ENCODE measurements at places on chromosomes 1 and 21.

DNA sequence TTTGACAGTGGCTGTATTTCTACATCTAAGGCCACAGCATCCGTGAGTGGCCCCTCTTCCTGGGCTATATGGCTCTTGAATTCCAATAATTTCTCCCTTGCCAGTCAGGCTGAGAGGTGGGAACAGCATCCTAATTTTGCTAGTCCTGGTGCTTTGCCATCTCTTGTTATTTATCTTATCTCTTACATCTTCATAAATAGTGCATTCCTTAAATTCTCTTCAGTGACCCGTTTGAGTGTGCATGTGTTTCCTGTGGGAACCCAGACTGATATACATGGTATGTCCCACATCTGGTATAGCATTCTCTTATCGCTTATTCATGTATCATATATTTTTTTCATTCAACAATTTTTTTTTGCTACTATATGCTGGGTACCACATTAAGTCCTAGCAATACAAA lies 9.9 kb downstream of the S100A11 start:
- DNase-seq, result no peak

- DNase-seq, result no peak
Observed at GRCh38 chr1:200890027-200890426, 4.7 kb upstream of the INAVA start.

DNA sequence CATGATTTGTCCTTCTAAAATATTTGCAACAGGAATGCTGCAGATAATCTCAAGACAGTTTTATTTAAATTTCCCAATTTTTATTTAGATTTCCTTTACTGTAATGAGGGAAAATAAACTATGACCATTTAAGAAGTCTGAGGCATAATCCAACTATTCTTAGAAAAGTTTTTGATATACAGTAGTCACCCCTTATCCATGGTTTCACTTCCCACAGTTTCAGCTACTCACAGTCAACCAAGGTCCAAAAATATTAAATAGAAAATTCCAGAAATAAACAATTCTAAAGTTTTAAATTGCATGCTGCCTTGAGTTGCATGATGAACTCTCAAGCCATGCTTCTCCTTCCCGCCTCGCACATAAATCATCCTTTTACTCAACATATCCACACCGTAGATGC lies 33.3 kb downstream of the TOR3A start:
- DNase-seq, result no peak

DNA sequence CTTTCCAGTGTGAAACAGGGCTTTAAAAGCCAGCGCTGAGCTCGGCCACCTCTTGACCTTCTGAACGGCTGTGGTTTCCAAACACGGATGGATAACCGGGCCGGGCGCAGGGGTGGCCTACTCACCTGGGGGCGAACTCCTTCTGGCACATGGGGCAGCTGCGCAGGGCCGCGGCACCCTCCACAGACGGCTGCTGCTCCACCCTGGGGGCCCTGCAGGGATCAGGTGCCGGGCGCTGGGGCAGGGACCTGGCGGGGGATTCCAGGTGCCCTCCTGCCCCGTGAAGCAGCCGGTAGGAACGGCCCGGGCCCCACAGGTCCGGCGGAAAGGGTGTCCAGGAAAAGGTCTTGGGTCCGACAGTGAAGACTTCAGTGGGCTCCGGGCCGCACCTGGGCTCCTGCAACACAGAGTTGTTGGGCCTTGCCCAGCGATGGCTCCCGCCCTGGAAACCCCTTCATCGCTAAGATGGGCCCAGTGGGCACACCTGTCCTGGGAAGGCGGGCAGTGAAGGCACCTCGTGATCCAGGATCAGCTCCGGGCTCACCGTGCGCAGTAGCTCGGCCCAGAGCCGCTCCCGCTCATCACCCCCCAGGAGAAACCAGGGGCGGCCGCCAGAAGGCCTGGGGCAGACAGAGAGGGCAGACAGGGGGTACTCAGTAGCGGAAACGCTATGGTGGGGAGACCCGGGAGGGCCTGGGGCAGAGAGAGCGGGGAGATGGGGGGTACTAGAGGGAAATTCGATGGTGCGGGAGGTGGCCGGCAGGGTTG lies 874 bp downstream of the FAAP20 start:
- DNase-seq, result no peak

DNA sequence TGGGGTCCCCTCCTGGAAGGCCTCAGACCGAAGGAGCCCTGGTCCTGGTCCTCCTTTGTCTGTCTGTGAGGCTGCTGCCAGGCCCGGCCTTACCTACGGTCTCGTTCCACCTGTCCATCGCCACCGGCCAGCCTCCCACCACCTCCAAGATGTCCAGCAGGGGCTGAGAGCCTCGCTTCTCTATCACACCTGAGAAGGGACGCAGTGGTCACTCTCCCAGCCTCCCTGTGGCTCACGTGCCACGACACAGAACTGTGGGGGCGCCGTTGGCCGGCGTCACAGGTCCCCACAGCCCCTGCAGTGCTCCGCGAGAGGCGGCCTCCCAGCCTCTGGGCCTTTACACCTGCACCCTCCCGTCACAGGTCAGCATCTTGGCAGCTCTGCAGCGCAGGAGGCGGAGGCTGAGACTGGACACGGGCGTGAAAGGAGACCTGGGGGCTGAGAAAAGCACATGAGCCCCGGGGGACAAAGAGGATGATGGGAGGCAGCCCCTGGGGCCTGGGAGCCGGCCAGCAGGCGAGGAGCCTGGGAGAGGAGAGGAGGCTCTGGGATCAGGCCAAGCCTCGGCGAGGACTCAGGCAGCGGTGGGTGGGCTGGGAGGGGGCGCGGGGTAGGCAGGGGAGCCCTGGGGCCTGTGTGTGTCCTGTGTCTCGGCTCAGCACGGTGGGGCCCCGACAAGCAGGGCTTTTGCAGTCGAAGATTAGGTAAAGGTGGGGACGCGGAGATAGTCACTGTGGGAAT lies 20.5 kb downstream of the PRXL2B start:
- no peak for DNase-seq

- no peak for DNase-seq
Observed at GRCh38 chr1:233884461-233885151, 19.9 kb upstream of the SLC35F3 start.

- no peak for DNase-seq
Observed at GRCh38 chr21:30391492-30392025, 4.3 kb upstream of the KRTAP13-1 start.

GRCh38 chr21:39144191-39144590 lies 39.1 kb downstream of the PSMG1 start:
- no peak for DNase-seq

DNA sequence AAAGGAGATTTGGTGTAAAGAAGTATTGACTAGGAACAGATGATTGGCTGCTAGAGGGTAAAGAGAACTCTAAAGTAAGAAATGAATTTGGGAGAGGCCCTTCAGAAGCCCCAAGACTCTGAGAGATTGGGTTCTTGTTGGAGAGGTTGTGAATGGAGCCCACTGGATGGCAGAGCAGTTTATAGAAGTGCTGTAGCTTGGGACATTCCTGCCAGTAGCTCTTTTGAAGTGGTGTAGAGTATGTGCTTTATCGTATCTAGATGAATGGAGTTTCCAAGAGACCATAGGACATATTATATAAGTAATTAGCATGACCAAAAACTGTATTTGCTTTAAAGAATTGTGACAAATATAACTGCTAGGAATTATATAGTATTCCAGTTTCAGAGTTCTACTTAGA lies 21.3 kb downstream of the USP25 start:
- DNase-seq, result no peak

DNA sequence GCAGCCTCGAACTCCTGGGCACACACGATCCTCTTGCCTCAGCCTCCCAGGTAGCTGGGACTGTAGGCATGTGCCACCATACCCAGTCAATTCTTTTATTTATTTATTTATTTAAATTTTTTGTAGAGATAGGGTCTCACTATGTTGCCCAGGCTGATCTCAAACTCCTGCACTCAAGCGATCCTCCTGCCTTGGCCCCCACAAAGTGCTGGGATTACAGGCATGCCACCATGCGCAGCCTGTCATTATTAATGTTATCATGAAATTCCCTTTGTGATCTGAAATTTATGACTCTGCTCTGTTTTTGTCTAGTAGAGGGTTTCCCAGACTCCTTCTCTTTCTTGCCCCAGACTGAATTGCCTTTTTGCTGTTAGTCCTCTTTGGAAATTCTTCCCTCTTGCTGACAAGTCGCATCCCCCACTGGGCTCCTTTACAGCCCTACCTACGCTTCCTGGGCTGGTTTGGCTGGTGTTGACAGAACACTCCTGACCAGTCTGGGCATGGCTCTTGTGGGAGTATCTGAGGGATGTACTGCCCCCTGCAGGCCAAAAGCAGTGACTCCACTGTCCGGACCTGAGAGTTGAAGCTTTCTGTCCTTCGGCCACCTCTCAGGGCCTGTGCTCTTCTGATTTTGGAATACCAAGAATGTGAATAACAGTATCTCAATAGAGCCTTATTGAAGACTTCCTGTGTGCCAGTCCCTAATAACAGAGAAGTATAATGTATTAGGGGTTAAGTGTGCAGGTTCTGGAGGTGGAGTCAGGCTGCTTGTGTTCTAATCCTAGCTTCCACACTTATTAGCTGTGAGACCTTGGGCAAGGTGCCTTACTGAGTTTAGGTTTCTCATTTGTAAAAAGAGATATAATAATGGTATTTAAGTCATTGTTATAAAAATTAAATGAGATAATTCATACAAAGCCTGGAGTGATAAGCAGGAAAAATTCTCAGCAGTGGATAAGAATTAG lies 28.2 kb downstream of the TCEANC2 start:
- DNase-seq, result peak; percentile 90

DNA sequence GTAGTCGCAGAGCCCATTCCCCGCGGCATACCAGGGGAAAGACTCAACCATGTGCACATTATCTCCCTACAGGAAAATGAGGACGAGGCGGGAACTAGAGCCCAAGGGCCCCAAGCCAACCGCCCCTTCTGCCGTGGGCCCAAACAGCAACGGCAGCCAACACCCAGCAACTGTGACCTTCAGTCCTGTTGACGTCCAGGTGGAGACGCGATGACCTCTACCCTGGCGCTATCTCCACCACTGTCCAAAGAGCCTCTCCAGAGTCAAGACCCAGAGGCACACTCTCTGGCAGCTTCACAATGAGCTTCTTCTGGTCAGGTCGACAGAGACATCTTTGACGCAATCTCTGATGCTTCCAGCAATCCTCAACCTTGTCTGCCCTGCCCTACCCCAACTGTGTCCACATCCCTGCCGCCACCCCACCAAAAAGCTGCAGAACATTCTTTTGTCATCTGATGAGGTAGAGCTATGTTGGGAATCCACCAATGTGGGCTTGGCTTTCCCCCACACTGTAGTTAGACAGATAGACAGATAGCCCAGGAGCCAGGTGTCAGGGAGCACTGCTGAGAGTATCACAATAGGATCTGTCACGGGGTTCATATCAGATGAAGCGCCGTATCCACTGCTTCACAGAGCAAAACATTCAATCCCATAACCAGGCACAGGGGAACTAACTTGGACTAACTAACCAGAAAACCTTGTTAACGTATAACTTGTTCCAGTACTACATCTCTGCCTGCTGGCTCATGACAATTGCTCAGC lies 37.4 kb upstream of the SRRM1 start:
- no peak for DNase-seq

DNA sequence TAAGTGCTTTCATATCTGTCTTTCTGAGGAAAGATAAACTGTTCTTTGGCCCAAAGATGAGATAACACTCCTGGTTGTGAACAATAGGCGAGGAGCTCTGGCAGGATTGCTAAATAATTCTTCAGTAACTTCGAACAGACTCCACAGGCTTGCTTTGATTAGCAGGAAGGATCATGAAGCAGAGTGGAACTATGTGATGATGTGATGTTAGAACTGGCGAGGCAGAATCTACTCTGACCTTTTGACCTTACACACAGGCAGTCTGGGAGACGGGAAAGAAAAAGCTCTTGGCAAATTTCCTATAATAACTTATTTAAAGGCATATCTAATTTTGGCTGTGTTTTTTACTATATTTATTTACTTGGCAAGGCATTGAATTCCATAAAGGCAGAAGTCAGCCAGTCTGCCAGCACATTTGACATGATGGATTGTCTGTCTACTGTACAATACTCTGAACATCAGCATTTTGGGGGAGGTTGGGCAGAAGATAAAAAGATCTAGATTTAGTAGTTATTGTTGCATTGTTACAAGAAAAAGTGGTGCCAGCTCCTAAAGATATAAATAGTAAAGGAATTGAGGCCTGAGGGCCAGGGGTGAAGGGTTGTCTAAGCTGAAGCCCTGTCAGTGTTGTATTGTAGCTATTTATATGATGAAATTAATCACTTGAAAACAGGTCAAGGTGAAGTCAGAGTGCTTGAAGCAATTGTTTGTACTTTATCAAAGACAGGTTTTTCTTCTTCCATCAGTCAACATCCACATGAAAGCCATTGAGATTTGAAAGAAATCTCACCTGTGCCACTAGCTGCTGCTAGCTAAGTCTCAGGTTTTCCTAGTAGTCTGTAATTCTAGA lies 708.8 kb downstream of the LTN1 start:
- no peak for DNase-seq

- no peak for DNase-seq
Observed at GRCh38 chr21:35139382-35139715, 90.2 kb upstream of the RUNX1 start.

- DNase-seq, result no peak
Observed at GRCh38 chr1:97562081-97562480, 358.8 kb downstream of the DPYD start.

- DNase-seq, result no peak
Observed at GRCh38 chr1:7225711-7226505, 440.7 kb downstream of the CAMTA1 start.

GRCh38 chr1:7554385-7555235 lies 216.5 kb upstream of the VAMP3 start:
- peak; percentile 19 for DNase-seq

DNA sequence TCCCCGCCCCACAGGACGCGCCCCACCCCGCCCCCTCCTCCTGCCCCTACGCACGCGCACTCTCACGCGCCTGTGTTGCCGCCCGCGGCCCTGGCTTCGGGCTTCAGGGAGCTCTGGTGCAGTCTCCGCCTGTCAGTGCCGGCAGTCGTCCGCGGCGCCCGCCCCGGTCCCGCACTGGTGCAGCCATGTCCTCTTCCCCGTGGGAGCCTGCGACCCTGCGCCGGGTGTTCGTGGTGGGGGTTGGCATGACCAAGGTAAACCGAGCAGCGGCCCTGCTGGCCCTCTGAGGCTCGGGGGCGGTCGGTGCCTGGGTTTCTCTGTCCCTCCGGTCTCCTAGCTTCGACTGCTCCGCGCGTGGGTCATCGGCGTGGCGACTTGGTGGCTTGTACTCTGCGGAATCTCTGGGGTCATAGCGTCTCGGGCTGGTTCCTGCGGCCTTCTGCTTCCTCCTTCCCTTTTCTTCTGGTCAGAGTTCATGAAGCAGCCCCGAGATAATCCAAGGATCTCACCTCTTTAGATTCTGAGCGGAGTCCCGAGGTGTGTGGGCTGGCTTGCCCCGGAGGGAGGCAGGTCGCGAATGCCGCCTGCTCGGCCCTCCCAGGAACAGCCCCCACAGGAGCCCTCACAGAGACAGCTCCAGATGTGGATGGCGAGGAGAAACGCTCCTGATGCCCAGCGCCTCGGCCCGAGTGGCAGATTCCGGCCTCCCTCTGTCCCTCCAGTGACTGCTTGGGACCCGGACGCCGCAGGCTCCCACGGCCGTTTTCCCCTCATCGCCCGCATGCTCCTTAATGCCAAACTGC lies at the start of gene SCP2:
Gene SCP2, plus strand, starts transcription at position 65 of the 803 bp plus-strand sequence. Its CDS starts 121 bp downstream, at position 186.
- peak; percentile 84 for DNase-seq

DNA sequence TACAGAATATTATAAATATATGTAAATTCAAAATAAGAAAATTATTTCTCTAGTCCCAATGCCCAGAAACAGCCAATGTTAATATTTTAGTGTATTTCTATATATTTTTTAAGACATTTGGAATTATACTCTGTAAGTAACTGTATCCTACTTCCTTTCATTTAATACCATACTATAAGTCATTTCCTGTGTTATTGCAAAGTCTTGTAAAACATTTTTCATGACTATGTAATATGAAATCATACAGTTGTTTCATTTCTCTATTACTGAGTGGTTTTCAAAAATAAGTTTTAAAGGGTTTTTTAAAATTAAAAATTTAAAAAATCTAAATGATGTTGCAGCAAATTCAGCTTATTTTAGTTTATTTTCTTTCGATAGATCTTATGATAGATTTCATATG lies 2.0 kb downstream of the RNASEL start:
- DNase-seq, result no peak

All from NCI-H82 (cell line).